ENCODE measurements at places on chromosomes 7 and 10. TPM values are rescaled to one million over a fixed set of nuclear protein-coding genes. Genes with fewer than 3 reads are reported as not detected.

Gene NANOS1
- 1.1 TPM for polyA plus RNA-seq

Gene GBX1
- not detected for polyA plus RNA-seq

Gene FEZF1
- polyA plus RNA-seq = not detected

Gene IDI1
- polyA plus RNA-seq = 44.5 TPM

Gene RAMP3
- 8.5 TPM for polyA plus RNA-seq

Gene SLC26A4
- 0.06 TPM for polyA plus RNA-seq

Measured in esophagus (tissue), 2 donors.